ENCODE measurements at places on chromosomes 1 and 21.

GRCh38 chr21:31476263-31477022 lies 132.4 kb upstream of the TIAM1 start:
- no peak for DNase-seq

DNA sequence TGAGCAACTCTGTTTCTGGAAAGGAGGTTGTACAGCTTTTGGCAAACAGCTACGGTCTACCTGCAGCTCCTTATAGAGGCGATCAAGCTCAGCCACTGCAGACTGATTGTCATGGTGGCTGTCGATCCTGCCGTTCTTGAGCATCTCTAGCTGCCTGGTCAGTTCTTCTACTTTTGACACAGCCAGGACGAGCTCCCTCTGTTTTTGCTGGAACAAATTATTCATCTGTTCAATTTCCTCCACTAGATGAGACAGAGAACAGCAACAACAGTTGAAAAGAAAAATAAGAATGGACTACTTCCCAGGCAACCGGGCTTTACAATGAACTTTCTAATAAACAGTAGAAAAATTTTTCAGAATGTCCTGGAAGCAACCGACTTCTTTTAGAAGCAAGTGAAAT lies 42.5 kb downstream of the TP53BP2 start:
- no peak for DNase-seq

DNA sequence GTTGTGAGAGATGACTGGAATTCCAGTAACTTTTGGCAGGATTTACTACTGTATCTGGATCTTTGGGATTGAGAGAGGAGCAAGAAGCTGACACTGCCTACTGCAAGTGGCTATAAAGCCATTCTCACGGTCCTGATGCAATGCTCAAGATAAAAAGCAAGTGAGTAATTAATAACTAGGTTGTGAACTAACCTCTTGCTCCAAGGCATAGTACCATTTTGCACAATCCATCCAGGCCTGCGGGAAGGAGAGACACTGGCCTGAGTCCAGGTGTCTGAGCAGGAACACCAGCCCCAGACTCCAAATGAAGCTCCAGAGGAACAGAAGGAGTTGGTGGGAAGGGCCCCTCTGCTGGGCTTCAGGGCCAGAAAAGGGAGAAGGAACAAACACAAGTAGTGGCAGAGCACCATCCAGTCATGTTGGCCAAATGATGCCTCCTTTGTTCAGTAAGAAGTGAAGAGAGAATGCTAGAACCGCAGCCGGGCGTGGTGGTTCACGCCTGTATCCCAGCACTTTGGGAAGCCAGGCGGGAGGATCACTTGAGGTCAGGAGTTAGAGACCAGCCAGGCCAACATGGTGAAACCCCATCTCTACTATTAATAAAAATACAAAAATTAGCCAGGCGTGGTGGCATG lies 9.9 kb upstream of the SLC45A3 start:
- DNase-seq = no peak

GRCh38 chr1:104387716-104388508 lies 638.2 kb downstream of the AMY1C start:
- DNase-seq = no peak

GRCh38 chr1:34928699-34929496 lies 552 bp downstream of the DLGAP3 start:
- no peak for DNase-seq

DNA sequence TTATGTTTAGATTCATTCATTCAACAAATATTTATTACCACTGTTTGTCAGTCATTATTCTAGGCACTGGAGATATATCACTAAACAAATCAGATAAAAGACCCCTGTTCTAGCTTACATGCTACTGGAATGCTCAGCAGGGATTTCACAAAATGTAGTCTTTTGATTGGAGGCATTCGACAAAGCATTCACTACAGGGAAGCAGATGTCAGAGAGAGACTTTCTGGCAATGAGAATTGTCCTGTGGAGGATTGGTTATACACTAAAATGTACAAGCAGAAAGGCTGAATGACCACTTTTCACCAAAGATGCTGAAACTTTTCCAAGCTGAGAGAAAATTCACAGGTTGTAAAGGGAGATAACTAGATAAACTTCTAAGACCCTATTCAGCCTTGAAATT lies 57.7 kb downstream of the SCMH1 start:
- no peak for DNase-seq

DNA sequence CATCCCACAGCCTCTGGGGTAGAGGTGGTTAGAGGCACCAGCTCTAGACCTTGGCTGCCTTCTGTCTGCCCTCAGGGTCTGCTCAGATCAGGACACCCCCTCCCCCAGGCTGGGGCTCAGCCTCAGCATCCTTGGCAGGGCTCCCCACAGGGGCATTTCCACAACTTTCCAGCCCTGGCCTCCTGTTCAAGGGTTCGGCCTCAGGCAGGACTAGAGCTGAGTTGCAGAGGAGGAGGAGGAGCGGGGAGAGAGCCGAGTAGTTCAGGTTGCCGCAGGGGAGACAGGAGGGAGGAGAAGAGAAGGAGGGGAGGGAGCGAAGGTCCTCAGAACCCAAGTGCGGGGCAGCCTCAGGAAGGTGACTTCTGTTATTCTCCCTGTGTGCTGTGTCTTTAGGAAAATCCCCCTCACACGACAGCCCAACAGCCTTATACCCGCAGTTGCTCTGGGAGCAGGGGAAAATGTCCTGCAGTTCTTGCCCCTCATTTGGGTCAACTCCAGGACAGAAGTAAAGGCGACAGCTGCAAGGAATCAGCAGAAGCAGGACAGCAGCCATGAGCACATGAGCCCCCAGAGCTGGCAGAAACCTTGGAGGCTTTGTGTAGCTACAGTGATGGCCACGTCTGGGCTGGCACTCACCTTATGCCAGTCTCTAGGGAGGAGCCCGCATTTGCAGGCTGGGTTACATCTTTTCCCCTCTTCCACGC lies 46.5 kb upstream of the TENT5B start:
- no peak for DNase-seq

DNA sequence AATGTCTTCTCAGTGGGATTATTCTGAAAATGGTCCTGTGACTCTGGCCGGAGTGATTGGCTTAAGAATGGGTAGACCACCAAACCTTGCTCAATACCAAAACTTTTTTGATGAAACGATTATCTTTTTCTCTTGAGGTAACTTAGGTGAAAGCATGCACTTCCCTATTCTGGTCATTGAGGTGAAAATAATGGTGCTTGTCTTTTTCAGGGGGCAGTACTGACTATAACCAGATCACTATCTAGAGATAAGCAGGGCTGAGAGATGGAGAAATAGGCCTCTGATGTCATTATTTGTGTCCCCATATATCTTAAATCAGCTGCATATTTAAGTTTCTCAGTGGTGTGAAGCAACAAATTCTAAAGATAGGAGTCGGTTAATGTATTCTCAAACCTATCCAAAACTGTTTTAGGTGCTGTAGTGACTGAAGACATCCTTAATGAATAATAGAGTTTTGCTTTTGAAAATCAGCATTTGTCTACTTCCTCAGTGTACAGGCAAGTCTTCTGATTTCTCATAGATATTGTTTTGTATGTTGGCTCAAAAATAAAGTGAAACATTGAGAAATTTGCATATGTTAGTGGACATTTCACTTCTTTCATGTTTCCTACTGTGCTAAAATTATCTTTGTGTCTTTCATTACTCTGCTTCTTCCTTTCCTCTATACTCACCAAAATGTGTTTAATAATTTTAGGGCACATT lies 735.3 kb upstream of the ADGRL4 start:
- DNase-seq = no peak

DNA sequence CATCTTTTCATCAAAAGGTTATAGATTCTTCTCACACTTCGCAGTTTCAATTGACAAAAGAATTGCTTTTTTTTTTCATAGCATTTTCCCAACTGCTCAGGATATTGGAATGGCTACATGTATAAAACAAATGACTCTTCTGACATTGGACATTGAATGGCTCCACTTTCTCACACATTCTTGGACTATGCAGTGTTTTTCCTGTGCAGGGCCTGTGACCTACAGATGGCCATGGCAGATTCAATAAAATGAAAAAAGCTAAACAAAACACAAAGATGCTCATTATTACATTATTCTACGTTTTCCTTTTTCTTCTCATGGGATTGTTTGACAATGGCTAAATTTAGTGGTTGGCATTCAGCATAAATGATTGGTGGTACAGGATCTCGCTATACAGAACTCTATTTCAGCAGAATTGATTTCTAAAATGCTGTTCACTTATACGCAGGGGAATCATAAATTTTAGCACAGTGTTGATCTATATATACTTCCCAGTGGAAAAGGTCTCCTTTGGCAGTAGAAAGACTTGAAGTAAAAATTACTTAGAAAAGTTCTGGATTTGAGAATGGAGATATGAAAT lies 115.6 kb upstream of the ADAMTS5 start:
- DNase-seq = no peak

GRCh38 chr1:168834225-168834872 lies 105.3 kb upstream of the DPT start:
- DNase-seq = no peak

GRCh38 chr1:15352128-15352957 lies 57.3 kb upstream of the EFHD2 start:
- no peak for DNase-seq

GRCh38 chr1:56446531-56447098 lies 132.7 kb downstream of the PLPP3 start:
- no peak for DNase-seq

GRCh38 chr1:178959543-178960460 lies 65.9 kb upstream of the FAM20B start:
- DNase-seq = no peak

- DNase-seq = no peak
Observed at GRCh38 chr1:48688102-48688760, 88.5 kb downstream of the BEND5 start.

GRCh38 chr1:36628804-36629203 lies 146.1 kb upstream of the CSF3R start:
- no peak for DNase-seq

- DNase-seq = no peak
Observed at GRCh38 chr1:236065509-236066005, 667 bp upstream of the NID1 start.

GRCh38 chr1:2556277-2556677 lies at the start of gene TNFRSF14:
Gene TNFRSF14 (plus strand): TSS chr1:2556371. CDS start chr1:2556665, 294 bp downstream.
- DNase-seq = peak; percentile 50

DNA sequence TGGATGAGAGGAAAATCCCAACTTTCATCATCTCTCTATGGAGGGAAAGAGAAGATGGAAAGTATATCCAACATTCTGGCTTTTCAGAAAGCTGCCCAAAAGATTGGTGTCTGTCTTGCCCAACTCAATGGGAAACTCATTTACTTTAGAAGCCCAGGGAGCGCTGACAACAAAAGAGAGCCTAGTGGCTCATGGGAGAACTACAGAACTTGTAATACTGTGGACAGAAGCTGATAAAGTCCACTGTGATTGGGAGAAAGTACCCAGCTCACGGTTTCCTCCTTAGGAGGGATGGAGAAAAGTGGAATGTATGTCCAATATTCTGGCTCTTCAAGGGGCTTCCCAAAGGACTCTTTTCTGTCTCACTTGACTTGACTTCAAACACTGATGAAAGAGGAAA lies 66.0 kb downstream of the RGS21 start:
- DNase-seq = no peak

- DNase-seq = no peak
Observed at GRCh38 chr1:235468970-235469369, 35.3 kb downstream of the B3GALNT2 start.

- DNase-seq = no peak
Observed at GRCh38 chr1:1721201-1721600, 3.0 kb downstream of the CDK11A start.

- no peak for DNase-seq
Observed at GRCh38 chr1:111911061-111911460, 78.4 kb downstream of the KCND3 start.
